NCI-H2171 (cell line): ENCODE measurements at places on chromosomes 1 and 21.
A peak's percentile ranks its signal among the peaks of the same experiment; 100 is the strongest.

DNA sequence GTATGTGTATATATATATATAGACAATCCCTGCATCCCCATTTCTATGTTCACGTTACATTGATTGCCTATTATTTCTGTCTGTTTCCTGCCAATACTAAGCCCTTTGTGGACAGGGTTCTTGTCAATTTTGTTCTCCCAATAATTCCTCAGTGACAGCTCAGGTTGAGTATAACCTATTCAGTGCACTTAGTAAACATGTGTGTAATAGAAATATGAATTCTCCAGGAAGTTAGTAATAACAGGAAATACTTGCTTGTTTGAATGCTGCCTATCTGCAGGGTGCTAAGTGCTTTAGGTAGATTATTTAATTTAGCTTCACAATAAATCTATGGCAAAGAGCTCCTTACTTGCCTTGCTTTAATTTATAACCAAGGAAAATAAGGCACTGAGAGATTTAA, 52.8 kb upstream of the PTGFR start:
- no peak for DNase-seq

- no peak for DNase-seq
These were observed 119.0 kb downstream of the HIVEP3 start for GRCh38 chr1:41799723-41800122.

GRCh38 chr1:40651138-40651857, 14.2 kb downstream of the RIMS3 start:
- DNase-seq = peak; percentile 79

DNA sequence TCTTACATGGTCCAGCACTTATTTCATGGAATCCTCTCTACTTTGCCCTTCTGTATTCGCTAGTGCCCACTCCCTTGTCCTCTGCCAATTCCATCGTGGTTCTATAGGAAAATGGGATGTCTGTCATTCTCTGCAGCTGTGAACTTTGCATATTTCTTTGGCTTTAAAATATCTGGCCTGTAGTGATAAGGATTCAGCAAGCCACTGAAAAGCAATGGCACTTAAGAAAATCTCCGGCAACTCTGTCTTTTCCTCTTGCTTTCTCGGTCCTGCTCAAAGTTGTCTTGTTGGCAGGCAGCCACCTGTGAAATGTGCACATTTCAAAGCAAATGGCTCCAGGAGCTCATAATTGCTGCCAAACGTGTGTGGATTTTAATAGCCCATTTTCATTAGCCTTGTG, 91.8 kb downstream of the CHD1L start:
- peak; percentile 9 for DNase-seq

DNA sequence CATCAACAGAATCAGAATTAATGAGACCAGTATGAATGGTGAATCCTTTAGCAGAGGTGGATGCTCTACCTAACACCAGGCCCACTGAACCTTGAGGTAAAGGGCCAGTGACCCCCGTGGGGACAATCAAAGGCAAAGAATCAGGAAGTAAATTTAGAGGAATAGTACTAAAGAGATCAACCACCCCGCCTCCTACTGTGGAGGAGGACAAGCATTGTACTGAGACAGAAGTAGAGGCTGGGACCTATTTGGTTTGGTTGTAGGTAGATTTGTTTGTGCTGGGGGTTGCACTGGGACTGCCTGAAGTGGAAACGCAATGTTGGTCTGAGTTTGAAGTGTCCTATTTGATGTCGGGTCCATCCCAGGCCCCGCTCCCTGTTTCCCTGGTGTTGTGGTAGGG, 9.5 kb downstream of the CD48 start:
- DNase-seq = no peak

GRCh38 chr1:245454051-245454450, 299.3 kb downstream of the KIF26B start:
- DNase-seq = no peak

DNA sequence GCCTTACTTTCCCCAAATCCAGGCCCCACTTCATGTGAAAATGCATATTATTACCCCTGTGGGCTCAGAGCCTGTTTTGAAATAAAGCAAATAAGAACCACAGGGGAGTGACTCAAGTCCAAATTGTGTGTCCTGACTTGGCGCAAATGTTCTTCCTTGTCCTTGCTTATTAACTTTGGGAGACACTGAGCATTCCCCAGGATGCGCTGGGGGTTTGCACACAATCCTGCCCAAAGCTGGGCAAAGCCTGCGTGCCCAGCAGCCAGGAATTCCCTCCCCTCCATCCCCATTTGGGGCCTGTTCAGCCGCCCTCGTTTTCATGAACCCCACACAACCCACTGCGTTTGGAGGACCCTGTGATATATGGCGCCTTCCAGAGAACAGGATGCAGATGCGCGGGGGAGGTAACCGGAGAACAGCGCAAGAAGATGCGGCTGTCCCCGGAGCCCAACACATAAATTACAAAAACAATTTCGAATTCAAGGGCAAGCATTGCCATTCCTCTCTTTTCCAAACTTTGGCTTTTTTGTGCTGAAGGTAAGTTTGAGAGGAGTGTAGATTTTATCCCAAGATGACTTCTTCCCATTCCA, 42.4 kb upstream of the CLDN14 start:
- DNase-seq = no peak

DNA sequence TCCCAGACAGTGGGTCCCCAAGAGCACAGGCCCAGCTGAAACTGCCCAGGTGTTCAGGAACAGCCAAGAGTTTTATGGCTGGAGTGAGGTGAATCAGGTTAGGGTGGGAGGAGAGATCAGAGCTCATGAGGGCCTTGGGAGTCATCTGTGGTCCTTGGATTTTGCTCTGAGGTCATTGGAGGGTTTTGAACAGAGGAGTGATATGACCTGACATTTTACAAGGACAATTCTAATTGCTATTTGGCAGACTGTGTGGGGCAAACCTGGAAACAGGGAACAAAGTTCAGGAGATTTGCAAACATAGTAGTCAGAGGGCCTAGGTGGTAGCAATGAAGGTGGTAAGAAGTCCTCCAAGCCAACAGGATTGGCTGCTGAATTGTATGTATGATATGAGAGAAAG, 31.1 kb upstream of the LRRN2 start:
- no peak for DNase-seq

DNA sequence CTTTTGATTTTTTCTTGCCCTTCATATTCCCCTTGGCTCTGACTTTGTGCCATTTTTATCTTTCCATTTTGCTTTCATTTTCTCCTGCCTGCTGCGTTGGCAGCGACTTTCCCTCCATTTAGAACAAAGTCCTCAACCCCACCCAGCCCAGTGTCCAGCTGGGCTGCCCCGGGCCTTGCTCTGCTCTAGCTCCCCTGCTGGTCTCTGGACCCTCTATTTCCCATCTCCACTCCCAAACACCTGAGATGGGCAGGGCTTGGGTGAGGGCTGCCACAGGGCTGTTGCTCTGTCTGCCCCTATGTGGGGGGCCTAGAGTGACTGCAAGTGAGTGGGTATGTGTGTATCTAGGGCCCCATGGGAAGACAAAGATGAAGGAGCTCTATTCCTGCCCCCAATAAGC, 7.3 kb upstream of the ADAM15 start:
- no peak for DNase-seq

GRCh38 chr1:11342621-11343032, 69.6 kb downstream of the UBIAD1 start:
- DNase-seq = peak; percentile 72

- DNase-seq = no peak
These were observed 614.5 kb upstream of the ADGRL2 start for GRCh38 chr1:81186261-81186660.

- DNase-seq = no peak
These were observed 29.6 kb downstream of the KCNC4 start for GRCh38 chr1:110239441-110240430.

GRCh38 chr21:38293765-38294164, 37.0 kb downstream of the KCNJ15 start:
- no peak for DNase-seq

DNA sequence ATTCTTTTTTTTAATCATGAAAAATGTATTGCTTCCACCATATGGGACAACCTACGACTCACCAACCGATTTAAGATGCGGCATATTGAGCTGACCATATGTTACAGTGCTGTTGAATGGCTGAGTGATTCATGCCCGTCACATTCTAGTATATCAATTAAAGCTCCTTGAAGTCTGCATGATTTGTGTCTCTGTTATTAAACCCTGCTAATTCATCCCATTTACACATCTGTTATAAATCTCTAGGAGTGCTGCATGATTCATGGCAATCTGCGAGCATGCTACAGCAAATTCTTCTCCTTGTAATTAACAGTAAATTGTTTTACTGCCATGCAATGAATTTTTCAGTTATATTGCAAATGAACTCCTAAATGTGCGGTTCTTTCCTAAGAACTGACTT, 239.8 kb downstream of the USH2A start:
- peak; percentile 73 for DNase-seq

DNA sequence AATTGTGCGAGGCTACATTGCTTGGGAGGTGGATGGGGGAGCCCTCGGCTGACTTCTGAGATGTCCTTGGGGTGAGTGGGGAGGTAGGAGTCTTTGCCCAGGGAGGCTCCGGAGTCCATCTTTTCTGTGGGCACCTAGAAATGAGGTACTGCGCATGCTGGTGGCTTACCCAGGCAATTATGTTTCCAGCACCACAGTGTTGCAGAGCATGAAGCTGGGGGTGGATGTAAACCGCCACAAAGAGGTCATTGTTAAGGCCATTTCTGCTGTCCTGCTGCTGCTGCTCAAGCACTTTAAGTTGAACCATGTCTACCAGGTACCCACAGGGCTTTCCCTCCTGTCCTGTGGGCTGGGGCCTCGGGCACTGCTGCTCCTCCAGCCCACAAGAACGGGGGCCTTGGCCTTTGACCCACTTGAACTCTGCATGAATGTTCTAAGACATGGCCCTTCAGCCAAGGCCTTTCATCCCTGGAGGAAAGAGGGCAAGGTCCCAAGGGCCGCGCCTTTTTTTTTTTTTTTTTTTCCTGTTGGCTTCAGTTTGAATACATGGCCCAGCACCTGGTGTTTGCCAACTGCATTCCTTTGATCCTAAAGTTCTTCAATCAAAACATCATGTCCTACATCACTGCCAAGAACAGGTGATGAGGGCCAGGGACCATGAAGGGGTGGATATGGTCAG, 14.6 kb downstream of the STRIP1 start:
- no peak for DNase-seq

GRCh38 chr1:166273618-166274017, 106.8 kb upstream of the FAM78B start:
- no peak for DNase-seq

GRCh38 chr1:172764378-172764777, 105.5 kb downstream of the FASLG start:
- no peak for DNase-seq

GRCh38 chr1:202235856-202236837, 42.5 kb downstream of the LGR6 start:
- DNase-seq = peak; percentile 58

- DNase-seq = no peak
These were observed 49.2 kb downstream of the CASQ2 start for GRCh38 chr1:115719285-115719684.

- DNase-seq = no peak
These were observed 57.2 kb downstream of the TGFBR3 start for GRCh38 chr1:91828583-91829281.

GRCh38 chr21:43274022-43274945, 105.5 kb downstream of the CRYAA start:
- DNase-seq = no peak

GRCh38 chr1:229043115-229043514, 227.8 kb upstream of the RAB4A start:
- DNase-seq = no peak

- DNase-seq = no peak
These were observed 323.3 kb downstream of the KCTD3 start for GRCh38 chr1:215890438-215890837.

GRCh38 chr1:119808972-119809550, 2.2 kb downstream of the REG4 start:
- DNase-seq = peak; percentile 25

- DNase-seq = no peak
These were observed 67.6 kb downstream of the OLFML2B start for GRCh38 chr1:161956097-161956496.

DNA sequence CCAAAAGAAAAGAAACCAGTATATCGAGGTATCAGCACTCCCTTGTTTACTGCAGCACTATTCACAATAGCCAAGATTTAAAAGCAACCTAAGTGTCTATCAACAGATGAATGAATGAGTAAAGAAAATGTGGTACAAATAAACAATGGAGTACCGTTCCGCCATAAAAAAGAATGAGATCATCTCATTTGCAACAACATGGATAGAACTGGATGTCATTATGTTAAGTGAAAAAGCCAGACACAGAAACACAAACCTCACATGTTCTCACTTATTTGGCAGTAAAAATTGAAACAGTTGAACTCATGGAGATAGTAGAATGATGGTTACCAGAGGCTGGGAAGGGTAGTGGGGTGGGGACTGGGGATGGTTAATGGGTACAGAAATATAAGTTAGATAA, 4.3 kb upstream of the GNG5 start:
- DNase-seq = no peak

DNA sequence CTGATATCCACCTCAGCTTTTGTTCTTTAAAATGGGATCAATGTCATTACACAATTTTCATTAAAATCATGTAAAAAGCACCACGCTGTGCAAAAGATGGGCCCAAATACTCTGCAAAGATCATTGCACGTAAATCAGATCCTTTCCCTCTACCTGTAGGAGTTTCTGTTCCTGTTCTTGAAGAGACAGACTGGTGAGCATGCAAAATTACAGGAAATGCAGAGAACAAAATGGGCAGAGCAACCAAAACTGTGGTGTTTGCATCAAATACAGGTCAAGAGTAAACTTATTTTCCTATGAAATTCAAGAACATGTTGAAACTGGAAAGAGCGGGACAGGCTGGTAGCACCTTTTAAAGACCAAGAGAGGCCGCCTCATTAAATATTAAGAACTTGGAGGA, 294.9 kb upstream of the ADGRL2 start:
- no peak for DNase-seq

DNA sequence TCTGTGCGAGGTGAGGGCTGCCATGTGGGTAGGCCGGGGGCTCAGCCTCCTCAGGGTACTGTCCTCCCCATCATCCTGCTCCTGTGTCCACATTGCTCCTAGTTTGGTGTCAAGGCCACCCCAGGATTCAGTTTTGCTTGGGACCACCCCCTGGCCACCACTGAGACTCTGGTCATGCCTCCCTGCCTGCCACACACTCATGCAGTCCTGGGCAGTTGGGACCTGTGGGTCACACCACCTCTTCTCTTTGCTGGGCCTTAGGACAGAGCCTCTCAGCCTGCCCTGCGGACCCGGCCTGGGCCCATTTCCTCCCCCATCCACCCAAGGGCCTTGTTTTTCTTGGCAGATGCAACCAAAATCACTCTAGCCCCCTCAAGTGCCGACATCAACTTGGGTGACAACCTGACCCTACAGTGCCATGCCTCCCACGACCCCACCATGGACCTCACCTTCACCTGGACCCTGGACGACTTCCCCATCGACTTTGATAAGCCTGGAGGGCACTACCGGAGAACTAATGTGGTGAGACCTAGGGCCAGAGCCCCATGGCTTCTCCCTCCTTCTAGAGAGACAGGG, 19.4 kb downstream of the TMEM81 start:
- no peak for DNase-seq
